Temporal lobe (tissue), 4 donors: ENCODE measurements at places on chromosomes 7 and 10. TPM values are rescaled to one million over a fixed set of nuclear protein-coding genes. Genes with fewer than 3 reads are reported as not detected.

The MXI1 gene
- 49.2 TPM for total RNA-seq

The CYP2C19 gene
- 0.25 TPM for total RNA-seq

The THSD7A gene
- 30.5 TPM for total RNA-seq

The NUTM2E gene
- 2.2 TPM for total RNA-seq

The LGI1 gene
- 19.7 TPM for total RNA-seq

The SYT15B gene
- total RNA-seq = under 0.01 TPM

The FGL2 gene
- 3.2 TPM for total RNA-seq

The OR9A2 gene
- total RNA-seq = 0.49 TPM

The LYZL1 gene
- not detected for total RNA-seq

The BAMBI gene
- 3.0 TPM for total RNA-seq

The SERPINE1 gene
- total RNA-seq = 0.74 TPM

The SPOCK2 gene
- total RNA-seq = 25.8 TPM

The HHEX gene
- 2.0 TPM for total RNA-seq

The GIMAP5 gene
- total RNA-seq = 2.7 TPM

The ODAD2 gene
- total RNA-seq = 1.5 TPM

The HOXA11 gene
- not detected for total RNA-seq

The ZNF503 gene
- 0.98 TPM for total RNA-seq

The LMBR1 gene
- total RNA-seq = 148 TPM

The NSMCE4A gene
- total RNA-seq = 33.2 TPM

The HPSE2 gene
- 0.25 TPM for total RNA-seq

The CPSF4 gene
- 17.2 TPM for total RNA-seq

The LRRC18 gene
- not detected for total RNA-seq

The ZNF804B gene
- 4.7 TPM for total RNA-seq

The HMX3 gene
- total RNA-seq = not detected

The WNT8B gene
- total RNA-seq = not detected

The ETV1 gene
- total RNA-seq = 34.4 TPM

The SGPL1 gene
- total RNA-seq = 33.7 TPM

The PLXNA4 gene
- total RNA-seq = 89.2 TPM

The DKK1 gene
- total RNA-seq = 3.0 TPM

The VPS37D gene
- 14.5 TPM for total RNA-seq

The GJD4 gene
- total RNA-seq = not detected

The ATP6V0A4 gene
- 0.74 TPM for total RNA-seq

The STEAP2 gene
- total RNA-seq = 2.0 TPM

The KLF14 gene
- total RNA-seq = not detected
